A549 treated with CORT108297 at 1 μM for 4 hours (cell line): ENCODE measurements at places on chromosomes 4 and X. TPM values are rescaled to one million over a fixed set of nuclear protein-coding genes. Genes with fewer than 3 reads are reported as not detected.

The MAGEE1 gene
- total RNA-seq, result 3.6 to 4.9 TPM (median 4.7 TPM) in 5 replicates

The USP17L17 gene
- total RNA-seq, result not detected in 5 replicates

The USP51 gene
- total RNA-seq, result 0.34 to 0.57 TPM (median 0.48 TPM) in 5 replicates

The UGT2B15 gene
- 0.05 to 0.07 TPM (median 0.05 TPM) in 4 of 5 replicates, not detected in the other for total RNA-seq

The TAF7L gene
- total RNA-seq, result 0.07 to 0.16 TPM (median 0.10 TPM) in 5 replicates

The FATE1 gene
- total RNA-seq, result not detected in 5 replicates

The NDUFB11 gene
- total RNA-seq, result 140 to 183 TPM (median 170 TPM) in 5 replicates

The CYTL1 gene
- total RNA-seq, result not detected in 5 replicates

The VEGFC gene
- 14.7 to 17.1 TPM (median 15.2 TPM) in 5 replicates for total RNA-seq

The PNCK gene
- 0.21 to 0.37 TPM (median 0.24 TPM) in 3 of 5 replicates, not detected in the others for total RNA-seq

The MAMLD1 gene
- total RNA-seq, result 8.8 to 10.0 TPM (median 9.4 TPM) in 5 replicates

The GRIA2 gene
- not detected in 5 replicates for total RNA-seq

The DDIT4L gene
- 0.37 to 0.62 TPM (median 0.43 TPM) in 5 replicates for total RNA-seq

The NHS gene
- total RNA-seq, result 3.4 to 5.6 TPM (median 4.5 TPM) in 5 replicates

The ENOX2 gene
- 7.6 to 9.5 TPM (median 8.6 TPM) in 5 replicates for total RNA-seq

The KIT gene
- total RNA-seq, result not detected in 5 replicates

The C1QTNF7 gene
- not detected in 5 replicates for total RNA-seq

The GPR50 gene
- total RNA-seq, result 0.12 to 0.17 TPM (median 0.15 TPM) in 4 of 5 replicates, not detected in the other

The ZNF518B gene
- total RNA-seq, result 2.8 to 4.0 TPM (median 3.4 TPM) in 5 replicates

The GPR78 gene
- total RNA-seq, result 0.04 to 0.17 TPM (median 0.05 TPM) in 3 of 5 replicates, not detected in the others

The P2RY8 gene
- 0.02 TPM in 4 of 5 replicates, not detected in the other for total RNA-seq

The DTHD1 gene
- total RNA-seq, result not detected in 5 replicates

The NLRP2B gene
- total RNA-seq, result not detected in 5 replicates

The RBMXL3 gene
- total RNA-seq, result not detected in 5 replicates
